ENCODE measurements at places on chromosomes 5 and 9.

DNA sequence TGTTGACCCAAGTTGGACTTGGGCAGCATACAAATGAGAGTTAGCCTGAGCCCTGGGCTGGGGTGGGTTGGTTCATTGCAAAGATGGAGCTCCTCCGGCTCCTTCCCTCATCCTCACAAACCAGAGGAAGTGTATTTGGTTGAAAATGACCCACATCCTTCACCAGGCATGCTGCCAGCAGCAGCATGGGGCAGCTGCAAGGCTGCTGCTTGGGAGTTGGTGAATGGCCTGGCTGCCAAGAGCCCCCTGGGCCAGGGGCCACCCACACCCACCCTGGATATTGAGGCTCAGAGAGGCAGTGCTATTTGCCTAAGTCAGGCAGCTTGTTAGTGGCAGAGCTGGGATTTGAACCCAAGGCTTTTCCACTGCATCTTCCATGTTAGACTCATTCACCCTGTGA, 29.5 kb downstream of the PPARGC1B start:
- DNase-seq: no peak

- no peak for DNase-seq
These were observed 41.8 kb upstream of the S1PR3 start for GRCh38 chr9:88949425-88949824.

GRCh38 chr5:23208959-23209431, 298.4 kb upstream of the PRDM9 start:
- DNase-seq: no peak

DNA sequence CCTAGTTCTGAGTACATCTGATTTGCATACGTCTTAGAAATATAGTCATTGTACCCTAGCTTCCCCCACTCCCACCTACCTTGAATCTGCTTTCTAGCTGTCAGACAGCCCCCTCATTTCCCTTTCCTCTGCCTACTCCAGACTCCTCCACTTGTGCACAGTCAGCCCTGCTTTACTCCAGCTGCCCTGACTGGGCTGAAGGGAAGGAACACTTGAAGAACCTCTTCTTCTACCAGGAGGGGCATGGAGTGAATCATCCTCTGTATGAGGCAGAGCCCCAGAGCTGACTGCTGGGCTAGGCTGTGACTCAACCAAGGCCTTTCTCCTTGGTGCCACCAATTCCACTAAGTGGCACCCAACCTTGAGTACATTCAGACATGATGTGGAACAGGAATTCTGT, 18.1 kb upstream of the ZFR start:
- peak; percentile 2 for DNase-seq

GRCh38 chr9:87435189-87435880, 62.3 kb upstream of the DAPK1 start:
- DNase-seq: no peak

GRCh38 chr9:131693651-131694597, 46.0 kb downstream of the RAPGEF1 start:
- no peak for DNase-seq

- DNase-seq: no peak
These were observed 71.5 kb downstream of the DAP start for GRCh38 chr5:10689391-10690081.

GRCh38 chr5:98810206-98810605, 36.7 kb downstream of the RGMB start:
- no peak for DNase-seq

- no peak for DNase-seq
These were observed 90.0 kb upstream of the SV2C start for GRCh38 chr5:75993183-75993582.

- DNase-seq: no peak
These were observed 750 bp downstream of the DNM1 start for GRCh38 chr9:128203707-128204551.

GRCh38 chr9:14686168-14686567, 7.1 kb downstream of the ZDHHC21 start:
- no peak for DNase-seq

DNA sequence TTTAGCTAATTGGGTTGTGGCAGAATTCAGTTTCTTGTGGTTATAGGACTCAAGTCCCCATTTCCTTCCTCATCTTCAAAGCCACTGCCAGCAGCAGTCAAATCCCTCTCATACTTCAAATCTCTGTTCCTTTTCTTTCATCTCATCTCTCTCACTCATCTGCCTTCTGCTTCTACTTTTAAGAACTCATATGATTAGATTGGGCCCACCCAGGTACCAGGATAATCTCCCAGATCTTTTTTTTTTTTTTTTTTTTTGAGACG, 8.0 kb upstream of the REEP5 start:
- DNase-seq: no peak

DNA sequence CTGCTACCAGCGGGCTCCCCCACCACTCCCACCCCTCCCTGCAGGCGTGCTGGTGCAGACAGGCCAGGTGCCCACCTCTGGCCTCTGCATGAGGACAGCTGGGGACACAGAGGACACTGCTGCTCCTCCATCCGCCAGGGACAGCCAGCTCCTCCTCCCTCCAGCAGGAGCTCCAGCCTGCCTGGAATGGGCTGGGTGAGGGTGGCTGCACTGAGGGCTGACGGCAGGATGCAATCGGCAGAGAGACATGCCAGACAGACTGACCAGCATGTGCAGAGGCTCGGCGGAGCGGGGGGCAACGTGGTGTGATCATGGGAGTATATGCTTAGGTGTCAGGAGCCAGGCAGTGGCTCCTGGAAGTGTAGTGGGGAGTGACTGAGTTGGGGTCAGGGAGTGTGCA, 68.4 kb downstream of the RASGEF1C start:
- DNase-seq: no peak

- DNase-seq: no peak
These were observed 282.4 kb downstream of the ARHGEF28 start for GRCh38 chr5:73908395-73908794.

DNA sequence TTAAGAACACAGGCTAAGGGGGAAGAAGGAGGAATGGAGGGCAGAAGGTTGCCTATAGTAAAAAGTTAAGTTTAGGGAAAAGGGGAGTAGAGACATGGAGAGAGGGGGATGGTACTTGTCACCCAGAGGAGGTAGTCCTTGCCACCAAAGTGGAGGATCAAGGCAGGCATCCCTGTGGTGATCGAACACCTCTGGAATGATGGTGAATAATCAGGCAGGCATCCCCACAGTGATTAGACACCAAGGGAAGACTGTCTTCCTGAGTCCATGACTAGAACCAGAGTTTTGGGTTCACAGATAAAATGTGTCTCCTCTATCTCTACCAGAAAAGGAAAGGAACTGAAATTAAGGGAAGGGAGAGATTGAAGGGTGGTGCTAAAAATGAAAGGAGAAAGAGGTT, 19.2 kb upstream of the HMGCS1 start:
- no peak for DNase-seq

DNA sequence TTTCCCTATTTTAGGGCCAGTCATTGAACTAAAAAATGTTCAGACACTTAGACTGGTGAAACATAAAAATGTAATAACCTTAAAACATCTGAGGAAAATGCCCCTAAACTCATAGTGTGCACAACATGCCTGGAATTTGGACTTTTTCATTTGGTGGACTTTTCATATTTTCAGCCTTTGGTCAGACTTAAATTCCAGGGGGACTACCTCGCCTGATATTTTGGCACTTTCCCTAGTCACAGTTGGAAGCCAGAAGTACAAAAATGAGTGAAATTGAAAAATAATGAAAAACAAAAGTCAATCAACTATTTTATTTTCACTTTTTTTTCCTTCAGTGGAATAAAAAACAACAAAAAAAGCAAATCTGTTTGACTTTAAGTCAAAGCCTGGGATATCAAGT, 256.2 kb downstream of the ACTL7B start:
- no peak for DNase-seq

GRCh38 chr5:20575571-20575970, 587.6 kb upstream of the CDH18 start:
- no peak for DNase-seq

GRCh38 chr9:121009650-121010049, 40.4 kb downstream of the C5 start:
- no peak for DNase-seq

DNA sequence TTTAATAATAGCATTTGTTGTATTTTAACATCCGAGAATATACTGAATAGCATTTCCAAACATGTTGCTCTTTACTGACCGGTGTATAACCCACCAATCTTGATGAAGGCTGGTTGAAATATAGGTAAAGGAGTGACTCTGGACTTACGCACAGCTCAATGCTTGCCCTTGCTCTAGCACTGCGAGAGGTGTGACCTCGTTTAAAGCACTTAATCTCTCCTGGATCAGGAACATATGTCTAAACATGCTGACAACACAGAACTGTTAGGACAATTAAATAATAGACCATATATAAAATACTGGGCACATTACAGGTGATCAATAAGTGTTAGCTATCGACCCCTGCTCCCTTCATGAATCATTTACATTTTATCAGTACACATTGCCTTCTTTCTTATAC, 28.3 kb downstream of the TLR4 start:
- no peak for DNase-seq

DNA sequence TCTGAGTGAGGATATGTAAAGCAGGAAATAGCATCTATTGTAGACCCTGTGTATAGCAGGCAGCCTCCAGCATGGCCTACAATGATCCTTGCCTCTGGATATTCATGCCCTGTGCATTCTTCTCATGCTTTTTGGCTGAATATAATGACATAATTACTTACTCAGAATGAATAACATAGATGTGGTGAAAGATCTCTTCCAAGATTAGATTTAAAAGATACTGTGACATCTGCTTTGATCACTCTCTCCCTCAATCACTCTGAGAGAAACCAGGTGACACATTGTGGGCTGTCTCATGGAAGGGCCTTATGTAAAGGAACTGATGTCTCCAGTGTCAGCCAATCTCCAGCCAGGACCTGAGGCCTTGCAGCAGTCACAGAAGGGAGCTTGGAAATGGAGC, 376.7 kb downstream of the DNAH5 start:
- no peak for DNase-seq

DNA sequence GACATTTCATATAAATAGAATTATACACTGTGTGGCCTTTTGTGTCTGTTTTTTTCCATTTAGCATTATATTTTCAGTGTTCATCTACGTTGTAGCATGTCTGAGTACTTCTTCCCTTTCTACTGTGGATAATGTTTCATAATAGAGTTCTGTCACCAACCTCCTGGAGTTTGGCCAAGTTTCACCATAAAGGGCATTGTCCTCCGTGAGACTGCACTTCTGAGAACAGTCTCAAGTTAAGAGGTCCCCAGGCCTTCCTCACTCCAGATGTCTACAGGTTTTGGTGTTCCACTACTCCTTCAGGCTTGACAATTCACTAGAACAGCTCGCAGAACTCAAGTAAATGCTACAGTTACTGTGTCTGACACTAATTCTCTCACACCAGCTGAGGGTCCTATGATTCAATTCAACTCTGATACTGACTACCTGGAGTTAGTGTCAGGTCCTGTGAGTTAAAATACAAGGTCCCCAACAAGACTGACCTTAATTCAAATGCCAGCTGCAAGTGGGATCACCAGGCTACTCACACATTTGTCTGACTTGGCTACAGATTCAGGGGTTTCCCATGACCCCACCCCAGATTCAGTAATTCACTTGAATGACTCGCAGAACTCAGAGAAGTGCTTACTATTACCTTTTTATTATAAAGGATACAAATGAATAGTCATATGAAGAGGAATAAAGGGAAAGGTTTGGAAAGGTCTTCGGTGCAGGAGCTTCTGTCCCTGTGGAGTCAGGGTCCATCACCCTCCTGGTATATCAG, 31.1 kb downstream of the SLC35A4 start:
- no peak for DNase-seq

- no peak for DNase-seq
These were observed 30.9 kb upstream of the ABLIM3 start for GRCh38 chr5:149110406-149110805.

DNA sequence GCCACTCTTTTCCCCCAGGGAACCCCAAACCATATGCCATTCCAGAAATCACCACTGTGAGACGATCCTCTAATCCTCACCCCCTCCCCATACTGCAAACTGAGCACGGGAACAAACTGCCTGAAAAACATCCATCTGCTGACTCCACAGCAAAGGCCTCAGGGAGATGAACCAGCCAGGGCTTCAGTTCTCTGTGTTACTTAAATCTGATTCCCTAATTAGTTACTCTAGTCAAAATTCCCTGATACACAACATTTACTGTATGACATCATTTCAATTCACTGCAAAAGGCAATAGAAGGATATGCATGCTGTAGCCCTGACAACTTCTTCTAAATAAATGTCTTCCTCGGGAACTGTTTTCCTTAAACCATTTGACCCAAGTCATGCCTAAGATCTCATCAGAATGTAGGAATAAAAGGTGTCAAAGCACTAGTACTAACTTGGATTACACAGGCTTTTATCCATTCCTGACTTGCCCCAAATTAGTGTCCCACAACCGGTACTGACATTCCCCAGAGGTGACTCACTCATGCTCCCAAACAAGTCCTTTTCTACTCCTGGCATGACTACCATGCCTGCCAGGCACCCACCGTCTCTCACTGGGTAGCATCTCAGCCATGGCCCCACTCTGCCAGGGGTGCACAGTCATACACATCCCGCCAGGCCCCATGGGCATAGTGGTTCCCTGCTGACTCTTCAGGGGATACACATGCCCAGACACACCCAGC, 35.0 kb downstream of the MTX3 start:
- no peak for DNase-seq

GRCh38 chr9:130198501-130199179, 26.4 kb downstream of the NCS1 start:
- no peak for DNase-seq

- DNase-seq: no peak
These were observed 9.4 kb downstream of the CD180 start for GRCh38 chr5:67187006-67187715.

DNA sequence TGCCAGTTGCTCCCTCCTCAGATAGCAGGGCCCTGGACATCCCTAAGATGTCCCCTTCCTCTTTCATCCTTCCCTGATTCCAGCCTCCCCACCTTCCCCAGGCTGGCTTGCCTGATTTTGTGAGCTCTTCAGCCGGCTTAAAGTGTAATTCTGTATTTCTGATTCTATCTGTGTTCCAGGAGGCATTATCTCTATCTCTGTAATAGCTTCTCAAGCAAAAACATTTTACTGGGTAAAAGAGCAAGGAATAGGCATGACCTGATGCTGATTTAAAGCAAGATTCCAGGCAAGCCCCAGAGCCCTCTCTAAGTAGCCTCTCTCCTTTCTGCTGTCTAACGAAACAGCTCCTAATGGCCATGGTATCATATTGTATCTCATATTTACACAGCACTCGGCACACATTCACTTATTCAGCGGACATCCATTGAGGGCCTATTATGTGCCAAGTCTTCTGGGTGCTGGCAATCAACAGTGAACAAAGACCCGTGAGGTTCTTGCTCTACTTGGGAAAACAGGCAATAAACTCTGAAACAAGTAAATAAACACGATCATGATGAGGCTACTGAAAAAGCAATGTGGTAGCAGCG, 100.9 kb upstream of the MSX2 start:
- no peak for DNase-seq

GRCh38 chr5:44189255-44189654, 200.0 kb downstream of the FGF10 start:
- DNase-seq: no peak

GRCh38 chr5:3230254-3230653, 365.4 kb upstream of the IRX1 start:
- DNase-seq: no peak
